Fibroblast of upper back skin (primary cell): ENCODE measurements at places on chromosomes 2 and 18.

DNA sequence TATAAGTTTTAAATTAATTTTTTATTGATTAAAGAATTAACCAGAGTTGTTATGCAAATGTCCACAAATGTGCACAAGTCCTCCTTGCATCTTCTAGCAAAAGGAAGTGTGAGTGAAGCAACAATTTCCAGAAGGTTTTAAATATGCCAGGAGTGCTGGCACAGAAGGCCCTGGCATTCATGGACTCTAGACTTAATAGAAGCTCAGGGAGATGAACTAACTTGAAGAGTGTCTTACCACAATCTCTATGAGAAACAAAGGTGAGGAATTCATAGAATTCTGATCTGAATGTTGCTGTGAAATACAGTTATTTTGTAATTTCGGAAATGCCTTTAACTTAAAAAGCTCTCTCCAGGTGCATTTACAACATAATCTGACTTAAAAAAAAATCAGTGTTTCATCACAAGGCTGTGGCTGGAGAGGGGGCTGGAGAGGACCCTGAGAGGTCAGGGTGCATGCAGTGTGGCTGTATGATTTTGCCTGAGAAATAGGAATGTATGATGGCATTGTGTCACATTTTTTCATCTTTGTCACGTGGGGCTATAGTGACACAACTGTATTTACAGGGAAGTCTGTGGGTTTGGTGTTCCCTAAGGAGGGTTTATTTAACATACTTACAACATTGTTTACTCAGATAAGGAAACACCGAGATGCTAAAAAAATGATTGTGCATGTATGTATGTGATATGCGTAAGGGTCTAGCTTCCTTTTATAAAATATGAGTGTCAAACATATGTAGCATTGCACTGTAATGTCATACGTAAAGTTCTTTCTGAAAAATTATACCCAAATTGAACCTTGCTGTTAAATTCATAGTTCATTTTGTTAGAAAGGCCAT lies 66.2 kb downstream of the MAP4K4 start:
- DNase-seq, result no peak

DNA sequence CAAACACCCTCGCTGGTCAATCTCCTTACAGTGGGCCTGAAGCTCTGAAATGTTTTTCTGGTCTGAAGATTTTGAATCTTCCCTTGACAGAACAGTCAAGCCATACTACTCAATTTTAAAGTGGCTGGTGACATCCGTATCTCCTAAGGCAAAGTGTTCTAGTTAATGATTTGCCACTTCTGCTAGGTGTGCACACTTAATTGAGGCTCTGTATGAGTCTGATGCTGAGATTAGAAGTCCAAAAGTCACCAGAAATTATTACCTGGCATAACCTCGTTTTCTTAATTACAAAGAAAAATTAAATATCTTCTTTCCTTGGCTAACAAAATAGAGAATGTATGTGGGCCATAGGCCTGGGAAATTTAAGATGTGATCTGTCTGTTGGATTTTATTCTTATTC lies 104.1 kb downstream of the DPP10 start:
- DNase-seq, result no peak

- DNase-seq, result peak; percentile 37
Observed at GRCh38 chr2:168920504-168921157, 19.5 kb downstream of the G6PC2 start.

GRCh38 chr2:157355618-157356017 lies 30.0 kb upstream of the ERMN start:
- DNase-seq, result peak; percentile 58

DNA sequence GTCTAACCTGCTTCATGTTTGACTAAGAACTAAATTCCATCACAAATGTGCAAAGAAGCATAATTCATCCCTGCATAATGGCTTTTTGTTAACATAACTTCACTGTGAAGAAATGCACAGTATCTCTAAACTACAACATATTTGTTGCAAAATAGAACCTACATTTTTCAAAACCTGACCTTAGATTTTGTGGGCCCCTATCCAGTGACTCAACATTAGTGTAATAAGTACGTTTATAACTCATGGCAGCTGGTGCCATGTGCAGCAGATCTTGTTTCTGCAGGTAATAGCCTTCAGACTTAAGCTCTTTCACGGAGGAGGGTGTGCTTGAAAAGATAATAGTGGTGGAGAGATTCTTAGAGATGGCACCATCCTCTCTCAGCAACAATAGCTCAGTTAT lies 28.6 kb upstream of the VWC2L start:
- DNase-seq, result no peak
